KG1 (cell line): ENCODE measurements at places on chromosomes 5 and 9.

DNA sequence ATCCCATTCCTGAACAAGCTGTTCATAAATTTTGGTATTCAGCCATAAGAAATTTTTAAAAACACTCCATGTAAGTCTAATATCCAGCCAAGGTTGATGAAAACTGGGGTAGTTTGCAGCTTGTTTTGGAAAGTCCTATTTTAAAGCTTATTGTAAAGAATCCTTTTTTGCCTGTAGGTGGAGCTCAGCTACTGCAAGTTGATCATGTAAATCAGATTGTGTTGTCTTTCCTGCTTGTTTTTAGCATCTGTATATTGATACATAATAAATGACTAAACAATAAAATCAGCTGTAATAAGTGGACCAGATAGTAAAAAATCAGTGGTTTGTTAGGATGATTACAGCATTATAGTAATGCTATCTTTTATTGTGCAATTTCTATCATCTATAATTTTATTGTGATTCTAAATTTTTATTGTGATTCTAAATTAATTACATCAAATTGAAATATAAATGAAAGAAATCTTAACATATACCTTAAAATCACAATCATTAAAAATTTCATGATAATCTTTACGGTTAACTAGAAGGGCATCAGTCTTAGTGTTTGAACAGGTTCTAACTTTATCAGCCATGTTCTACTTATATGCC lies 42.4 kb downstream of the CWC27 start:
- DNase-seq = no peak

GRCh38 chr5:73104326-73104725 lies 16.0 kb upstream of the TMEM171 start:
- DNase-seq = no peak

- no peak for DNase-seq
Observed at GRCh38 chr9:77111408-77111807, 65.9 kb upstream of the VPS13A start.

GRCh38 chr5:96226941-96227552 lies 206.0 kb downstream of the PCSK1 start:
- DNase-seq = no peak

- no peak for DNase-seq
Observed at GRCh38 chr5:36600917-36601527, 5.4 kb upstream of the SLC1A3 start.

- DNase-seq = no peak
Observed at GRCh38 chr5:135155616-135156214, 121.7 kb upstream of the PITX1 start.
